ENCODE measurements at places on chromosomes 6 and 20.

DNA sequence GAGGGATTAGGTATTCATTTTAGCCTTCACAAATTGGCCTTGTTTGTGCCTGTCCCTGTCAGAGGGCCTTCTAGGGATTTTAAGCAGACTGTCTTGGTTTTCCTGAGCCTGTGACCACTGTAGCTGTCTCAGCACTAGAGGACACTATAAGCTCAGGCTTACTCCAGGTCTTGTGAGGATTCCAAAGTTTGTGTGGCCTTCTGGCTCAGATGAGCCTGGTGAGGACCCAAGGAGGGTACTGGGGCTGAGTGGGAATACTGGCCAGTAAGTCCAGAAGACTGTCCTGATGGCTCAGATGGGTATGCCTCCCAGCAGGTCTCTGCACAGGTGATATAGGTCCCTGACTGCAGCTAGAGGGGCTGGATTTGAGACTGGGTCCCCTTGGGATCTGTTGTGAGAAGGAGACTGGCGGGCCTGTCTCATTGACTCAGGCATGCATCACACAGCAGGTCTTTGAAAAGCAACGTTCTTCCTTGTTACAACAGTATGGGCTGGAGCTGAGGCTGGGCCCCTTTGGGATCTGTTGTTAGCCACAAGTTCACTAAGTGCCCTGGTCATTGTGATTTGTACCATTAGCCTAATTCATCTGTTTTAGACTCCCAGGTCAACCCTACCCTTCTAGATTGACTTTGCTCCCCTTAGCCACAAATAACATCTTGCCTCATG is 26.3 kb upstream of the TFB1M start:
- no peak for DNase-seq

- DNase-seq, result no peak
Observed at GRCh38 chr20:38337561-38338140, 8.6 kb upstream of the LBP start.

DNA sequence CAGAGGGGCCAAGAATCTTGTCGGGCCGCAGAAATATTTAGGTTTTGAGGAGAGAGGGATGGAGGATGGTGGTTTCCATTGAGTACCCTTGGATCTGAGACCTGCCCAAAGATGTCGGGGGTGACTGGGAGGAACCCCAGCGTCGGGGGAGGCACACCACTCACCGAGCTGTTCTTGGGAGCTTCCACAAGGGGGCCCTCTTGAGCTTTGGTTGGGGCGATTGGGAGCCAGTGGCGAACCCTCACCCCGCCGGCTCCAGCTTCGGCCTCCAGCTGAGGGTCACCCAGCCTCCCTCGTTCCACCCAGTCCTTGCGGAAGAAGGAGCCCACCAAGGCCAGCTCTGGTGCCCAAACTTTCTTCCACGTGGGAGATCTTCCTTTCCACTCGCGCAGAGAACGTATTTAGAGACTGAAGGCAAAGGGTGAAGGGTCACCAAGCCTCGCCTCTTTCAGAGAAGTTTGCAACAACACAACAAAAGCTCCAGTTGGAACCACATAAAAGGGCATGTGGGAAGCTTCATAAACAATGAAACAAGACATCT is 33.6 kb downstream of the APCDD1L start:
- DNase-seq, result peak; percentile 16

DNA sequence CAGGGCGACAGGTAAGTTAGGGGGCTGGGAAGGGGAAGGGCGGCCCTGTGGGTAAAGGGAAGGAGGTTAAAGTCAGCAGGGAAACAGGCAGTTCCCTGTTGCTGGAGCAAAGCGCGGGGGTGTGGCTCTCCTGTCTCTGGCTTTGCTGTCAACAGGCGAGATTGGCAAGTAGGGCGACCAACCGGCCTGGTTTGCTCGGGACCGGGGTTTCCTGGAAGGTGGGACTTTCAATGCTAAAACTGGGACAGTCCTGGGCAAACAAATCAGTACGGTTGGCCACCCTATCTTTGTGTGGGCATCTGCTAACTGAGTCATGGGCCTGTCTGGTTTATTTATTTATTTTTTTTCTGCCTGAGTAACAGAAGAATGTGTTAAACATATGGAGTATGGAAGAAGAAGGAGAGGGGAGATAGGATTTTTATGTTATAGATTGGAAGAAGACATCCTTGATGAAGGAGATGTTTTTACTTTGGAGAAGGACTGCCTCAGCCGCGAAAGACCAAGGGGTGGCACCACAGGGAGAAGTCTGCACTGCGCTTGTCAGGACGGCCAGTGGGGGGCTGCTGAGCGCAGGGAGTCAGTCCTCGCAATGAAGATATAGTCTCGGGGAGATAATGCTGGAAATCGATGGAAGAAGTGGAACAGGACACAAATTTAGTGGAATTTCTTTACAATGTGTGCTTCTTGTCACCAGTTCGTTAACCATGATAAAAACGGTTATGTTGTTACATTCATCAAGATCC is 43.4 kb upstream of the ESR1 start:
- no peak for DNase-seq

DNA sequence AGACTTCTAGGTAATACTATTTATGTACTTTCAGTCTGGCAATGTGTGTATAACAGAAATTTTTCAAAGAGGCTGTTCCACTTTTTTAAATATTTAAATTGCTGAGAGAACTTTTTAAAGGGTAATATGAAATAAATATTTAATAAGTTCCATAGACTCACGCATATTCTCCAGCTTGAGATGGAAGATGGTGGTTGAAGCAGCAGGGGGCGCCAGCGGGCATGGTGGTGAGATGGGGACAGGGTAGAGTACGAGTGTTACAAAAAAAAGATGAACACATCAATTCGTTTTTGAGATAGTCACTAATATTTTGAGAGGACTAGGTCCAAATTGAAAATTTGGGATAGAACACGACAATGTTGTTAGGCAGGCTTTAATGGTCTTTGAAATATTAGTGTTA is 68.4 kb downstream of the RSPO3 start:
- peak; percentile 6 for DNase-seq

DNA sequence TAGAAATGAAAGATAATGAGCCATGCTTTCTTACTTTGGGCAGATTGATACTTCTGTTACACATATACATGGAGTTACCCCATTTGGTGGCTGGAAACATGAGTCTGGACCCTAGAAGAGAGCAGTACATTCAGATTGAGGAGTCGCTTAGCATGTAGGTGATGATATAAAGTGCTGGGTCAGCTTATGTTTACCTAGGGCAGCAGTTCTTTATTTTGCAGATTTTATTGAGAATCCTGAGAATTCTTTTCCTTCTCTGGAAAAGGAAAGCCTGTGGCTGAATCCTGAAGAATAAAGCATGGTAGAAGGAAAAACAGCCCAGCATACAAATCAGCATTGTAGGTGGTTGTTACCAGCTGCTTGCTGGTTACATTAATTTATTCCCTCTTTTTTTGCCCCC is 91.2 kb downstream of the SMAP1 start:
- DNase-seq, result no peak

GRCh38 chr20:55488593-55488992 is 516.7 kb downstream of the CBLN4 start:
- DNase-seq, result no peak

- no peak for DNase-seq
Observed at GRCh38 chr6:52590152-52590891, 13.5 kb upstream of the TRAM2 start.

DNA sequence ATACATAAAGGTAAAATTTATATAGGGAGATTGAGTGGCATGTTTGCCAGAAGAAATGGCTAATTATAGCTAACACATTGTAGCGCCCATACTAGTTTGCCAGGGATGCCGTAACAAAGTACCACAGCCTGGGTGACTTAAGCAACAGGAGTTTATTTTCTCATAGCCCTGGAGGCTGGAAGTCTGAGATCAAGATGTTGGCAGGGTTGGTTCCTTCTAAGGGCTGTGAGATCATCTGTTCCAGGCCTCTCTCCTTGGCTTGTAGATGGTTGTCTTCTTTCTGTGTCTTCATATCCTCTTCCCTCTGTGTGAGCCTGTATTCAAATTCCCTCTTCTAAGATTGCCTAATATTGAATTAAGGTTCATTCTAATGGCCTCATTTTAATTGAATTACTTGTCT is 417.5 kb upstream of the OPRM1 start:
- no peak for DNase-seq

GRCh38 chr6:169234634-169235033 is 19.0 kb downstream of the THBS2 start:
- no peak for DNase-seq

DNA sequence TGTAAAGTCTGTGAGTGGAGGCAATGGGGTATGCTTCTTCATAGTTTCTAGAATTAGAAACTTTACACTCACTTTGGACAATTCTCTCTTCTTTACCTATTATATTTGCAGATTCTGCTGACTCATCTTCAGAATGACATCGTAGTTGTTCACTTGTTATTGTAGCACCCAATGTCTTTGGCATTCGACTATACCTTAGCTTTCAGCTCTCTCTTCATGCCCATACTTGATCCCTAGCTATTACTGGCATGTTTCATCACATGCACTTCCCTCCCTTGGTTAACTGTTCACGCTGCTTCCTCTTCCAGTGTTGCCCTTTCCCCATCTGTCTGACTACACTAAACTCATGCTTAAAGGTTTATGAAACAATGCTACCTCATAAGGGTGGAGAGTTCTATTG is 298.1 kb upstream of the TCF21 start:
- DNase-seq, result no peak

DNA sequence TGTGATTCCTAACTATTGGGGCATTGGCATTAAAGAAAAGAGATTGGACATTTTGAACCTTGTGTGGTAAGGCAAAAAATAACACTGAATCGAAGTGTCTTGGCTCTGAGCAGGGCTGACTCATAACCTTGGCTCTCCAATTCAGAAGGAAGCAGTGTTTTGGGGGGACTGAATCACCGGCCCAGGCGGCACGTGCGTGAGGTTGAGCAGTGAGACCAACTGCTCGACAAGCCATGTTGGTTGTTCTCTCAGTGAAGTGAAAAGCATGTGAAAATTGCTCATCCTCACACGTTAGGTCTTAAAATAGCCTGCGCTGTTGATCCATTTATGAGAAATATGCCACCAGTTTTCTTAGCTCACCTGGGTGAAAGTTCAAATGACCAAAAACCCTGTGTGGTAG is 137.8 kb upstream of the SPACA1 start:
- DNase-seq, result no peak
